ENCODE measurements at places on chromosomes 5 and 9.

DNA sequence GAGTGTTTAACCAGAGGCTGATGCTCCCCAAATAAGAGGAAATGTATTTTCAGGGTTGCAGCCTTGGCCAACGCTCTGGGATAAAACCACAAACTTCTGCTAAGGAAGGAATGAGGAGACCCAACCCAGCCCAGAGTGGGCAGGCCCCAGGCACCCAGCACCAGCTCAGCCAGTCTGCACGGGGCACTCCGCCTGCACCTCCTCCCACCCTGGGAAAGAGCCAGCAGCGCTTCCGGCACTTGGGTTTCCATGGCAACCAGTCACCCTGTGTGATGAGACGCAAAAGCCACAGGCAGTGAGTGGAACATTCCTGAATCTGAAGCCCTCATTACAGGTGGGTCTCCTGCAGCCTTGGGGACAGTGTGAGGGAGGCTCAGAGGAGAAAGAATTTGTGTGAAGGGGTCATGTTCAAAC is 85.2 kb upstream of the ZBTB43 start:
- peak; percentile 68 for DNase-seq

- no peak for DNase-seq
Observed at GRCh38 chr5:120507197-120507596, 43.1 kb downstream of the PRR16 start.

- DNase-seq: no peak
Observed at GRCh38 chr5:133340002-133340755, 272.2 kb downstream of the FSTL4 start.

GRCh38 chr5:179270581-179271427 is 74.5 kb downstream of the ADAMTS2 start:
- no peak for DNase-seq

GRCh38 chr9:87102126-87102525 is 154.8 kb upstream of the GAS1 start:
- no peak for DNase-seq
